GM23248 (cell line): ENCODE measurements at places on chromosomes 1 and 21. TPM values are rescaled to one million over a fixed set of nuclear protein-coding genes. Genes with fewer than 3 reads are reported as not detected.

DNA sequence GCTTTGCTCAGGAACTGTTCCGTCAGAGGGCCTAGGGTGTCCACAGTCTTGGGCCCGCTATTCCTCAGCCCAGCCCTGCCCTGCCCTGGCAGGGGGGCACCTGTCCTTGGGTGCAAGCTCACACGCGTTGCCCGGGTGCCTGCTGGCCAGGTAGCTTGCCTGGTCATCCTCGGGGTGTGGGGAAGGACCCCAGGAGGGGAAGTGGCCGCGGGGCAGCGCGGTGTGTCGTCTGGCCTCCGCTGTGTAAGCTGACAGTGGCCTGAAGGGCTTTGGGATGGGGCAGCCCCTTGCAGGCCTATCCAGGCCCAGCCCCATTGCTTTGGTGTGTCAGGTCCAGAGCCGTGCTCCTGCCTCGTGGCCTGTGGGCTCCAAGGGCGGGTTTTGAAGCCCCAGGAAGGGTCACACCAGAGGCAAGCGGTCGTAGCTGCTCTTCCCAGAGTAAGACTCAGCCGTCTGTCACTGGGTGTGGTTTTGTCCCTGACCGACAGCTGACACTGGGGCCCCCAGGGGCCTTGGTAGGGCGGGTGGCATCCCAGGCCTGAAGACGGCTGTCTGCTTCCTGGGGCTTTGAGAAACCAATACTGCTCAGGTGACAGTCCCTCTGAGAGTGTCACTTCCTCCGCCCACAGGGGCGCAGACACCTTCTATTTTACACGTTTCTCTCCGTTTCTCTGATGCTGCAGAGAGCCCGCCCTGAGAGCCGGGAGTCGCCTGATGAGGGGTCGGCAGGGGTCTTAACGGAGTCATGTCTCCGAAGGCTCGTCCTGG lies 72.1 kb downstream of the SKI start:
- DNase-seq: peak; percentile 55

Gene PAQR7
- 18.6 and 20.6 TPM in 2 replicates for total RNA-seq

Gene CORT
- total RNA-seq: 0.22 TPM in 1 of 2 replicates, not detected in the other

- DNase-seq: peak; percentile 27
These were observed 256.3 kb upstream of the DUSP10 start for GRCh38 chr1:221998186-221998612.

Gene TMCC2
- total RNA-seq: 1.7 and 2.7 TPM in 2 replicates

DNA sequence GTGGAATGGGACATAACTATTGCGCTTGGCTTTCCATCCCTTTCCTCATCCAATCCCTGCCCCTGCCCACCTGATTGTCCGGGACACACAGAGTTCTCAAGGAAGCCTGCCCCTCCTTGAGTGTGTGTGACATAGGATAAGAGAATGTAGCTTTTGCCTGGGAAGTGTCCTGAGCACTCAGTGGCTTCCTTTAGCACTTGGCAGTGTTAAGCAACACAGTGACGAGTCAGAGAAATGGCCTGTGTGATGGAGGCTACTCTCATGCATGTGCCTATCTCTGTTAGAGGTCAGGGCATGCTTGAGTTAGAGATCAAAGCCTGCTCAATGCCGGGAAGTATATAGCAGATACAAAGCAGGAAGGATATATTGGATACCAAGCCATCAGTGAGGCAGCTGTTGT lies 289.5 kb downstream of the SIPA1L2 start:
- peak; percentile 32 for DNase-seq

DNA sequence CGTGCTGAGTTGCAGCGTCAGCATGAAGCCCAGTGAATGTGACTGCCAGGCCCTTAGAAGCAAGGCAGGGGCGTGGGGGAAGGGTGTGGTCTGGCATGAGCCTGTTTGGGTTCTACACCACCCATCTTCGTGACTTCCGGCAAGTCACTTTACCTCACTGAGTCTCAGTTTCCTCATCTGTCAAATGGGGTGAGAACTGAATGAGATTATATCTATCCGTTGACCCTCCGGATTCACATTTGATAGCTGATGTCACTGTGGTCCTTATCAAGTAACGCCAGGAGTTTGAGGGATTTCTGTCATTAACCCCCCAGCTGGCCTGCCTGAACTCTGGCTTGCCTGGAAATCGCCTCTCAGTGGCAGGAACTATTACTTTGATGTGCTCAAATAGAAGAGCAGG lies 15.6 kb downstream of the MRPL37 start:
- no peak for DNase-seq

GRCh38 chr1:58402444-58402843 lies 144.1 kb downstream of the OMA1 start:
- peak; percentile 49 for DNase-seq

Gene INSRR
- total RNA-seq: not detected in 2 replicates

DNA sequence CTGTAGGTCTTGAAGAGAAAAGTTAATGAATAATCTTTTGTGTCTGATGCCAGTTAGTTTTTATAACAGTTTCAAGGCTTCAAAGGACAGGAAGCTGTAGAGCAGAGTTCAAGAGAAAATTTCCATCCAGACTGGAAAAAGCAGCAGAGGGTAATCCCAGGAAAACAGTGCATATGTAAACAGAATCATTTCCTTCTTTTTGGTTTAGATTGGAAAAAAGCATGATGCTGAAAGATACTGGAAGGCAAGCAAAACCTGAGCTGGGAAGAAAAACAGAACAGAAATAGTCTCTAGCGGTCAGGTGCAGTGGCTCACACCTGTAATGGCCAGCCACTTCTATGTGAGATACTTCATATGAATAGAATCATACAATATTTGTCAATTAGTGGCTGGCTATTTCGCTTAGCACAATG lies 71.9 kb downstream of the ZSWIM5 start:
- DNase-seq: no peak

DNA sequence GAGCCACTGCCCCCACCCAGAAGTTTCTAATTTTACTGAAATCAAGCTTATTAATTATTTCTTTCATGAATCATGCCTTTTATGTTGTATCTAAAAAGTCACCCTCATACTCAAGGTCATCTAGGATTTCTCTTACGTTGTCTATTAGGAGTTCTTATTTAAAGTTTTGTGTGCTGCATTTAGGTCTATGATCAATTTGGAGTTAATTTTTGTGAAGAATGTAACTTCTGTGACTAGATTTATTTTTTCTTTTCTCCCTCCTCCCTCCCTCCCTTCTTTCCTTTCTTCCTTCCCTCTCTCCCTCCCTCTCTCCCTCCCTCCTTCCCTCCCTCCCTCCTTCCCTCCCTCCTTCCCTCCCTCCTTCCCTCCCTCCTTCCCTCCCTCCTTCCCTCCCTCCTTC lies 317.6 kb downstream of the PLA2G4A start:
- no peak for DNase-seq

GRCh38 chr1:33721301-33721815 lies 142.5 kb upstream of the HMGB4 start:
- DNase-seq: no peak

GRCh38 chr1:36486439-36487335 lies 4.0 kb upstream of the CSF3R start:
- DNase-seq: no peak

DNA sequence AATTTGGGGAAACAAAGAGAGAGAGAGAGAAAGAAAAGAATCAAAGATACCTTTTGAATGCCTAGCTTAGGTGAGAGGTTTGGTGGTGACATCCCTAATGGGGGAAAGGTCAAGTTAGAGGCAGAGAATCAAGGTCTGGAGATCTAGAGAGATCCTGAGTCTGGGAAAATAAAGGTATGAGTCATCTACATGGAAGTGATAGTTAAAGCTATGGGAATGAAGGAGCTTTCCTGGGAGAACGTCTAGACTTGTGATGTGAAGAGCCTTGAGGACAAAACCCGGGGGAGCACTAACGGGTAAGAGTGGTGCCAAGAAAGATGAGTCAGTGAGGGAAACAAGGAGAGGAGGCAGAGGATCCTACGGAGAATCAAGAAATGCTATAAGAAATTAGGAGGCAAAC lies 110.8 kb upstream of the RUNX1 start:
- peak; percentile 38 for DNase-seq

DNA sequence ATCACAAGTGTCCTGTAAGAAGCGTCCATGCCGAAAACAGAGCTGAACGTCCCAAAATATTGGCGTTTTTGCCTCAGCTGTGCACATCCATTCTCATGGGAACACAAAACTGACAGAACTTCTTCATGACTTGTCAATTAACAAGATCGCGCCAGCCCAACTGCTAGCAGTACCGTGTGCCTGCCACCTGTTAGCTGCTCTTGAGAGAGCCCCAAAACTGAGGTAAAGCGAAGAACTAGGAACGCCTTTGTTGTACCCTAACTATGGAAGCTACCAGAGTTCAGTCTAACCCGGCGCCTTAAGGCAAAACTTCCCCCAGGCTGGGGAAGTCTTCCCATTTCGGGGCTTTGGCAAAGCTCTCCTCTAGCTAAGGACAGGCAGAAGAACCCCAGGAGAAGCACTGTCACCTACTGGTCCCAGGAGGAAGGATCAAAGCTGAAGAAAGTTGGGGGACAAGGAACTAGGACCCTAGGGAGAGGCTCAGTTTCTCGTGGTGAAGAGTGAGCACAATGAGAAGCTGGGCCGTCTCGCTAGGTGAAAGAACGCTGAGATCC lies 719 bp downstream of the EYA3 start:
- DNase-seq: peak; percentile 47

DNA sequence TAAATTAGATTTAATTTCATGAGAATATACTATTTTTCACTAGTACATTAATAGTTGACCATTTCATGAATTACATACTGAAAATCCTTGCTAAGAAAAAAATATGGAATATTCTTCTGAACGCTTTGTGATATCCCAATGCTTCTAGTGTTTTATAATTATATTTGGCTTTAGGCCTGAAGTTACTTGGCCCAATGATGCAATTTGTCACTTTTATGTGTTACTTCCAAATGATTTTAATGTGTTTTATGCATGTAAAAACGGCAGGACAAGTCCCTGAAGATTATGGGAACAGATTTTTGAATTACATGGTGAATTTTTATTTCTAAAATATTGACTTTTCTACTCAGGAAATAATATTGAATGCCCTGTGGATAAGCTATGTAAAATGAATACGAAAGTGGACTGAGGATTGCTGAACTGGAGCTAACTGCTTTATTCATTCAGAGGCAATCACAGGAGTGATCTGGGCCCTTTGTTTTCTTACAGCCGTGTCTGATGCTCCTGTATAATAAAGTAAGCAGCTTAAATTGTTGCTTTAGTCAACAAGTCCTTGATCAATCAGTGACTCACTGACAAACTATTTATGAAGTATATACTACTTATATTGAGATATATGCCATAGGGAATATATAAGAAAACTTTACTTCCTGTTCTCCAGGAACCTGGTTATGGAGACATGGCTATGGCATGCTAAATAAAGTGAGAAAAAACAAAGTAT lies 543.0 kb upstream of the RGS18 start:
- DNase-seq: no peak

Gene TSTD1
- not detected in 2 replicates for total RNA-seq

DNA sequence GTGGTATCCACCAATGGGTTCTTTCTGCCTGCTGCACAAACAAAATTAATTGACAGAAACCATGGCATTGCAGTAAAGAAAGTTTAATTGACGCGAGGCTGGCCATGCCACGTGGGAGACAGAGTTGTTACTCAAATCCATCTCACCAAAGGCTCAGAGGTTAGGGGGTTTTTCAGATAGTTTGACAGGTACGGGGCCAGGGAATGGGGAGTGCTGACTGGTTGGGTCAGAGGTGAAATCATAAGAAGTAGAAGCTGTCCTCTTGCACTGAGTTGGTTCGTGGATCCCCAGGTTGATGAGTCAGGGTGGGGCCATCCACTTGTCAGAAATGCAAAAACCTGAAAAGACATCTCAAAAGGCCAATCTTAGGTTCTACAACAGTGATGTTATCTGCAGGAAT lies 941 bp upstream of the TBCE start:
- no peak for DNase-seq

- DNase-seq: no peak
These were observed 613.0 kb downstream of the NPHP4 start for GRCh38 chr1:5379176-5379759.

DNA sequence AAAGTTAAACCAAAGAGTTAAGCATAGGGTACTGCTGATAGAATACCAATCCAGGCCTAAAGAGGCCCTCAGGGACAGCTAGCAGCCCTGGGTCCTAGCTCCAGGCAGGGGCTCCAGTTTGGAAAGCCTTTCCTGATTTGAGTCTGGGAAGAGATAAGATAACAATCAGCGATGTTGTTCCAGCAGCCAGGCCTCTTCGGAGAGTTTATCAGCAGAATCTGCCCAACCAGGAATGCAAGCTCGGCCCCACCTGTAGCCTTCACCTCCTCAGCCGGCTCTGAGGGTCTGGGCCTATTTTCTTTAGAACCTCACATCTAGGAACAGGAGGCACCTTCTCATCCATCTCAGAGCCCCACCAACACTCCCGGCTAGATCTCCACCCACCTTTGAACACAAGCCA lies 42.6 kb downstream of the PLEKHA6 start:
- no peak for DNase-seq

Gene PRDX6
- 324 and 336 TPM in 2 replicates for total RNA-seq

GRCh38 chr1:213989002-213989855 lies 1.5 kb downstream of the PROX1 start:
- DNase-seq: no peak

DNA sequence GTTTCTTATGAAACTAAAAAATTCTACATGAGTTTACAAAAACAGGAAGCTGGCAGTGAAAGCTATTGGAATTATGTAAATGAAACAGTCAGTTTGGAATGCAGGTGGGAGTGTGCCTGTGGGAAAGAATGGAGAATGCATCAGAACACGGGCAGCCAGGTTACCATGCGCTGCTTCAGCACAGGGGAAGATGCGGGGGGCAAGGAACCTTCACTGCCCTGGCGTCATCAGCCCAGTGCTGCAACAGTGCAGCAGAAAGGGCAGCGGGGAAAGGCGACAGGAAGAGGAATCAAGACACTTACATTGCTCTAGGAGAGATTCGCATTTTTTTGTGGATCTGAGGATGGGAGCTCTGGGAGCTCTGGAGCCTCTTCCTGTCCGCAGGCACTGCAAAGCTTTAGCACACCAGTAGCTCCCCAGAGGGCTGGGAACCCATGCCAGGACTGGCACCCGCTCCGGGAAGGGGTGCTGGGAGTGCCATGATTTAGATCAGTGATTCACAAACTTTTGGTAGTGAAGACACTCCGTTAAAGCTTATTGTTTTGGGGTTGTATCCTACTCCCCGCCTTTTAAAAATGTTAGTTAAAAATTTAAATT lies 64.1 kb upstream of the WDR26 start:
- DNase-seq: peak; percentile 83

Gene OR2L8
- total RNA-seq: not detected in 2 replicates

DNA sequence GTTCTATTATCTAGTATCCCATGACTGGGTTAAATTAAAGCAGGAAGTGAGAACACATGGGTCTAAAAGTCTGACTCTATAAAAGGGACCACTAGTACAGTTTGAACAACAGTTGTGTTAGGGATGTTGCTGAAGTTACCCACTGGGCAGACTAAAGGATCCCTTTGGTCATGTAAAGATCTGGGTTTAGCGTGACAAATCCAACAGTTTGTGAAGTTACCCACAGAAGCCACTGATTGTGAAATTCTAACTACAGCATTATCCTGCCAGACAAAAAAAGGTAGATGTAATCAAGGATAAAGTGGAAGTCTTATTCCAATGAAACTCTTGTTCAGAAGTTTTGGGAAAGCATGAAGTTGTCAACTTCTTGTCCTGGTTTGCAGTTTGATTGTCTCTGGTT lies 5.7 kb downstream of the QSOX1 start:
- no peak for DNase-seq

- peak; percentile 82 for DNase-seq
These were observed 2.8 kb upstream of the LIX1L start for GRCh38 chr1:145960468-145961108.

GRCh38 chr1:32892368-32893197 lies 6.3 kb downstream of the HPCA start:
- DNase-seq: peak; percentile 57

GRCh38 chr1:117631359-117632160 lies 25.7 kb downstream of the TENT5C start:
- DNase-seq: no peak

GRCh38 chr1:5501206-5501930 lies 490.9 kb downstream of the NPHP4 start:
- no peak for DNase-seq
